ENCODE measurements at places on chromosomes 7 and 10.

- no peak for DNase-seq
These were observed 220.0 kb upstream of the KCND2 start for GRCh38 chr7:120052884-120053382.

DNA sequence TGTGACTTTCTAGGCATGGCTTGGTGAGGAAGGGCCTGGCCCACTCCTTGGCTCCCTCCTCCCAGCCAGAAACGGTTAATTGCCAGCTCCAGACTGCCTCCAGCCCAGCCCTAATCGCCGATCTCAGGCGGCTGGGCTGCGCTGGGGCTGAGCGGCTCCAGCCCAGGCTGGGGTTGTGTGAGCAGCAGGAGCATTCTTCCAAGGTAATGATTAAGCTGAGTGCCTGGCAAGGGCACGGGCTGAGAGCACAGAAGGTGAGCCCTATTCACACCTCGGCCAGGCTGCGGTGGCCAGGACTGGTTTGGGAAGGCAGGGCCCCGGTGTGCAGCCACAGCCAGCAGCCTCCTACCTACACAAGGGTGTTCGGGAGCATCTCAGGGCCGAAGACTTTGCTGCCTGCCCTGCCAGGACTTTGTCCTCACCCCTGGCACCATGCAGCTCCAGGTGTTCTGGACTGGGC, at the start of gene TMEM72:
Gene TMEM72, plus strand, starts transcription at position 257 of the 460 bp plus-strand sequence. Its CDS starts 176 bp downstream, at position 433.
- DNase-seq = no peak

DNA sequence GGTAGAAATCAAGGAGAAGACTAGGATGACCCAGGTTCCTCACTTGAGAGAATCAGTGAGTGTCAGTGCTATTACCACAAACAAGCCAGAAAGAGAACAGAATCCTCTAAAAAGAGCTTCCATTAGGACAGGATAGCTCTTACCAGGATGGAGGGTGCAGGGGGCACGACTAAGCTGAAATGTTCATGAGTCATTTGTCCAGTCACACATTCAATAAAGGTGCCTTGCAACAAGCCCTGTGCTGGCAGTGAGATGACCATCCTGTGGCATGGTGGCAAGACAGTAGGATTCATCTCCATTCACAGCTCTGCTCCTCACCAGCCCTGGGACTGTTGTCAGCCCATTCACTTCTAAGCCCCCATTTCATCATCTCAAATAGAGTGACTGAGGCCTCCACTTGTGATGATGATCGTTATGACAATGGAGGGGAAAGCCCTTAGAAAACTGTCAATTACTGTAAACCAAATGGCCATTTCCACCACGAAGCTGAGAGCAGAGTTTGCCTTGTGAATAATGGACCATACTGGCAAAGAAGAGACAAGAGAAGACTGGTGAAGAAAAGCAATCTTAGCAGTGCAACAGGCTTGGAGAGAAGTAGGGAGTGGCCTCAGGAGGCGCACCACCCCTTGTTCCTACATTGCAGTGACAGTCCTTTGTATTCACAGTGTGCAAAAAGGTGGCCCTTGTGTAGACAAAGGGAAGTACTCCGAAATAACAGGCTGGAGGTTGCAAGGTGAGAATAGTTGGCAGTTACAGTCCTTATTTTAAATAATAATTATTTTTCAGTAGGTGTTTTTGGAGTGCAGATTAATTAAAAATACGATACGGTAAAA, 9.0 kb upstream of the WIPF3 start:
- no peak for DNase-seq

GRCh38 chr7:26127411-26127810, 24.6 kb upstream of the NFE2L3 start:
- no peak for DNase-seq

GRCh38 chr7:105178928-105179541, 165.0 kb downstream of the KMT2E start:
- no peak for DNase-seq

- DNase-seq = peak; percentile 9
These were observed 41.3 kb upstream of the SRPK2 start for GRCh38 chr7:105429746-105430612.

- DNase-seq = no peak
These were observed 580 bp downstream of the MRPS16 start for GRCh38 chr10:73251683-73252444.

DNA sequence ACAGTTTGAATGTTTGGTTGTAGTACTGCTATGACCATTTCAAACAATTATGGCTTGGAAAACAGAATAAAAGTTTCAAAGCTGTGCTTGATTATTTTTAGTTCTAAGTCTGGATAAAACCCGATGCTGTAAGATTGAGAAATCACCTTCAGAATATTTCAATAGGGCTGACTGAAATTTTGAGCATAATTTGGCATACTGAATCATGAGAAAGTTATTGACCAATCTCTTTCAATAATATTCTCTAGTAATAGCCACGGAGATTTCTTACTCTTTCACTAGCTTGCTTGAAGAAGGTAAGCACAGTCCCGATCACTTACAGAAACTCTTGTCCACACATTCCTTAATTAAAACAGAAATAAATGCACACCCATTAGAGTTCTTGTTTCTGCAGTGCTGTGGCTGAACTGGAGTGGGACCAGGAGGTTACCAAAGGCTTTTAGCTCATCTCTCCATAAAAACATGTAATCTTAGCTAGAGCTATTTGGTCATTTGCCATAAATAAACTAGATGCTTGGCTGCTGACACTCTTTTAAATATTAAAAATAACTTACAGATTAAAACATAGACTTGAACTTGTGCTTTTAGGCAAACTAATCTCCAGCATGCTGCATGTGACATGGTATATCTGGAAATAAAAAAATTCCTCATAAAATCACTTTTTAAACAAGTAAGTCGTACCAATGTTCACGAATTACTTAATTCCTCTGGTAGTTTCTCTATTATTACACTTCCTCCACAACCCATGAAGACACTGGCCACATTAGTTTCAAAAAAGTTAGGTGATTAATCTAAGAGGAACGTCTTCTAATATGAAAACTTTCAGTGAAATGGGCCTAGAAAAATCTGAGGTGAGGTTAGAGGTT, 97.8 kb downstream of the AGMO start:
- no peak for DNase-seq

DNA sequence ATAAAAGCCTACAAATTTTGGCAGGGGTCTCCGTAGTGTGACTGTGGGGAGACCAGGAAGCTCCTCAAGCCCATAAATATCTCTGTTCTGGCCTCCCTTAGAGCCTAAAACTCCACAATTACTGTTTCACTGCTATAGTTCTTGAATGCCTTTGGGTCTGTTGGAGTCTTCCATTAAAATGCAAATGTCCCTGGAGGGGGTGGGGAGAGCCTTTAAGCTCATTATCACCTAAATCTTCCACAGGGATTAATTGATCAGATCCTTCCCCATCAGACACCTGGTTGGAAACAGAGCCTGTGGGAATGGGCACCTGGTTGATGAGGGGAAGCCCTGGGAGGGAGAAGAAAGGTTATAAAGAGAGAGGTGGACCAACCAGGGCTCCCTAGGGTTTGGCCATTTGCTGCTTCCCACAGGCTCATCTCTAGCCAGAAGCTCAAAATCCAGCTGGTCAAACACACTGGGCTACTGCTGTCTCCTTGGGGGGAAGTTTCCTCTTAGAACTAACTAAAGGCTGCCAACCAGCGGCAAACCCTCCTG, 718.2 kb downstream of the LRMDA start:
- DNase-seq = no peak

DNA sequence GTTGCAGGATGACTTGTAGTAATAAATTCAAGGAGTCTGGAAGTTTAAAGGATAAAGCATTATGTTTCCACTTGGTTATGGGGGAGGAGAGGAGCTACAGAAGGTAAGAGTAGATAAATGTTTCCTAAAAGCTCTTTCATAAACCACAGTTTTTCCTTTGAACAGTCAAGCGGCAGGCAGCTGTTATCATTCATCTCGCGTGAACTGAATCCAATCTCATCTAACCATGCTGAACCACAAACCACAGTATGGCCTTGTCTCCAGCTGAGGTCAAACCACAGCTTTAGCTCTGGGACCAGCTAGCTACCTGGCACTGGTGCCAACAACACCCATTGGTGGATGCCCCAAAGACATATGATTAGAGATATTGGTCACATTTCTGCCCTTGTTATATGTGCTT, 63.3 kb downstream of the NOC3L start:
- DNase-seq = no peak

DNA sequence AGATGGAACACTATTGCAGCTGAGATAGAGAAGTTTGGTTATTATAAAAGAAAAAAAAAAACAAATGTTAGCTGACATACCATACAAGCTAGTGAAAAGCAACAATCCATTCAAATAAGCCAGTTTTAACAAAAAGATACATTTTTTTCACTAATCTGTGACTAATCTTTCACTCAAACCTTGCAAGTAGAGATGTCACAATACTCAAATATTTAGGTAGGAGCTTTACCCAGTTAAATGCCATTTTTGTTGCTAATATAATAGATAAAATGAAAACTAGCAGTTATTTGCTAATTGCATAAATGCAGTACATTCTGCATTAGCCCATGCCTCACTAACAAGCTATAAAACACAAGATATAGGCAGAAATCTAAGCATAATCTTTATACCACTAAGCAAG, 123.6 kb downstream of the BTAF1 start:
- no peak for DNase-seq

DNA sequence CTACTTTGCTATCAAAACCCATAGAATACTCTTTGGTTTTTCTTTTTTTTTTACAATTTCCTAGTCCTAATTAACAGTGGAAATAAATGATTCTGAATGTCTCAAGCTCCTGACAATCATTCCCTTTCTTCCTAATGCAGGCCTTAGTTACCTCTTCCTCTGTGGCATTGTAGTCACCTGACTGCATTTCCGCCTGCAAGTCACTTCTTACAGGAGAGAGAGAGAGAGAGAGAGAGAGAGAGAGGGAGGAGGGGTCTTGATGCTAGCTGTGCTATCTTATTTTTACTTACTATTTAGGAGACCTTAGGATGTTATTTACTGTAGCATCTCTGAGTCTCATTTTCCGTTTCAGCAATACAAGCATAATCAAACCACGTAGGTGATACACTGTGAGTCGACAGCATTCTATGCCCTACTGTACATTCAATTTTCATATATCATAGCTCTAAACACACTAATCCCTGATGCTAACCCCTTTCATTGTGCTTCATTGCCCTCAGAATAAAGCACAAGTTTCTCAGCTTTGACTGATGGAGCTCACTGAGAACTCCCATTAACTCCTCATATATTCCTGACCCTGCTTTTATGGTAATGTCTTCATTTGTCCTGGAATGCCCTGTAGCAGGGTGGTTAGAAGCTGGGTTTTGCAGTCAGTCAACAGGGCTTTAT, 1237.3 kb downstream of the XPNPEP1 start:
- no peak for DNase-seq

- DNase-seq = no peak
These were observed 74.9 kb upstream of the COL13A1 start for GRCh38 chr10:69726850-69727249.
